ENCODE measurements at places on chromosomes 7 and 10. TPM values are rescaled to one million over a fixed set of nuclear protein-coding genes. Genes with fewer than 3 reads are reported as not detected.

Gene SLC26A3
- not detected for total RNA-seq

Gene MMP21
- not detected for total RNA-seq

Gene ASIC3
- not detected for total RNA-seq

Gene PWWP2B
- 18.0 TPM for total RNA-seq

Gene CALML3
- total RNA-seq: not detected

Gene DPYSL4
- total RNA-seq: 0.98 TPM

Gene ACTL6B
- not detected for total RNA-seq

Gene ENO4
- total RNA-seq: 2.3 TPM

Gene KCNH2
- 2.3 TPM for total RNA-seq

Gene ZNF467
- total RNA-seq: 12.8 TPM
